Pancreas (tissue), 10 donors: ENCODE measurements at places on chromosomes 7 and 10. TPM values are rescaled to one million over a fixed set of nuclear protein-coding genes. Genes with fewer than 3 reads are reported as not detected.

Gene PODXL
- total RNA-seq: 71.5 TPM

Gene AGAP9
- 9.1 TPM for total RNA-seq

Gene FXYD4
- total RNA-seq: not detected

Gene DNAH11
- 1.1 TPM for total RNA-seq

Gene OPN4
- not detected for total RNA-seq

Gene KCNMA1
- total RNA-seq: 5.9 TPM

Gene ANXA8L1
- total RNA-seq: not detected

Gene GIMAP5
- total RNA-seq: 0.83 TPM

Gene SMO
- 13.4 TPM for total RNA-seq

Gene GJD4
- not detected for total RNA-seq

Gene TMEM139
- total RNA-seq: 17.3 TPM

Gene ST8SIA6
- total RNA-seq: not detected

Gene GLI3
- total RNA-seq: 1.0 TPM

Gene PRSS1
- 29,537 TPM for total RNA-seq

Gene VSTM2A
- total RNA-seq: 0.16 TPM

Gene SFRP4
- total RNA-seq: 21.3 TPM

Gene FOXI2
- total RNA-seq: not detected

Gene FAM13C
- total RNA-seq: 3.4 TPM

Gene LRMDA
- total RNA-seq: 4.6 TPM

Gene FBXL13
- total RNA-seq: 1.8 TPM

Gene NAMPT
- 35.7 TPM for total RNA-seq
